ENCODE measurements at places on chromosomes 16 and 17.

GRCh38 chr17:49992191-49992932 is 2.7 kb downstream of the DLX3 start:
- no peak for DNase-seq

DNA sequence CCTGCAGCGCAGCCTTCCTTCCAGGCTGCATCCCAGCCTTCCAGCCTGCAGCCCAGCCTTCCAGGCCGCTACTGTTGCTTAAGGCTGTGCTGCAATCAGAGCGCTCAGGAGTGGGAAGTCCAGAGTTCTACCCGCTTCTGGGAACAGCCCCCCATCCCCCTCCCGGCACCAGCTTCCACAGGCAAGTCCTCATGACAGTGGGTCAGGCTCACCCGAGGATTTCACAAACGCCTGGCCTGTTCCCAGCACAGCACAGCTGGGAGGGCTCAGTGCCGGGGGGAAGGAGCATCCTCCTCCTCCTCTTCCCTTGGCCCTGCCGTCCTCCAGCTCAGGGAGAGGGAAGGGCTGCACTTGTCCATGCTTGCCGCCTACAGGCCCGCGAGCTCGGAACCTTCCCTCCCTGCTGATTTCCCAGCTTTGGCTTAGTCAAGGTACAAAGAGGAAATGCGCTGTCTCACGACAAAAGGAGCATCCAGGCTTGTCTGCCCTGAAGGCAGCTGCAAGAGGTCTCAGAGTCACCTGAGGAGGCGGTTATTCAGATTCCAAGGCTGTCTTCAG is 8.3 kb downstream of the SOCS3 start:
- no peak for DNase-seq

GRCh38 chr17:49730078-49730784 is 22.5 kb upstream of the SLC35B1 start:
- DNase-seq: no peak

- peak; percentile 72 for DNase-seq
Measured at GRCh38 chr17:4833178-4833940, at the start of gene MINK1. MINK1 (plus strand) TSS chr17:4833340; CDS start chr17:4833584, 244 bp downstream.

- DNase-seq: no peak
Measured at GRCh38 chr17:72529386-72529785, 408.6 kb downstream of the SOX9 start.

- no peak for DNase-seq
Measured at GRCh38 chr17:31807846-31808245, 51.2 kb downstream of the COPRS start.

- no peak for DNase-seq
Measured at GRCh38 chr17:681738-682529, 32.7 kb downstream of the VPS53 start.

All from stimulated activated CD8-positive, alpha-beta memory T cell treated with anti-CD3 and anti-CD28 coated beads, Interleukin-15, amount 100 ng/mL, for 1 hour (primary cell).